ENCODE measurements at places on chromosomes 1 and 21. TPM values are rescaled to one million over a fixed set of nuclear protein-coding genes. Genes with fewer than 3 reads are reported as not detected.

Gene LORICRIN
- total RNA-seq = not detected

Gene CELA2A
- total RNA-seq = not detected

Gene HSF2BP
- total RNA-seq = 2.2 TPM

DNA sequence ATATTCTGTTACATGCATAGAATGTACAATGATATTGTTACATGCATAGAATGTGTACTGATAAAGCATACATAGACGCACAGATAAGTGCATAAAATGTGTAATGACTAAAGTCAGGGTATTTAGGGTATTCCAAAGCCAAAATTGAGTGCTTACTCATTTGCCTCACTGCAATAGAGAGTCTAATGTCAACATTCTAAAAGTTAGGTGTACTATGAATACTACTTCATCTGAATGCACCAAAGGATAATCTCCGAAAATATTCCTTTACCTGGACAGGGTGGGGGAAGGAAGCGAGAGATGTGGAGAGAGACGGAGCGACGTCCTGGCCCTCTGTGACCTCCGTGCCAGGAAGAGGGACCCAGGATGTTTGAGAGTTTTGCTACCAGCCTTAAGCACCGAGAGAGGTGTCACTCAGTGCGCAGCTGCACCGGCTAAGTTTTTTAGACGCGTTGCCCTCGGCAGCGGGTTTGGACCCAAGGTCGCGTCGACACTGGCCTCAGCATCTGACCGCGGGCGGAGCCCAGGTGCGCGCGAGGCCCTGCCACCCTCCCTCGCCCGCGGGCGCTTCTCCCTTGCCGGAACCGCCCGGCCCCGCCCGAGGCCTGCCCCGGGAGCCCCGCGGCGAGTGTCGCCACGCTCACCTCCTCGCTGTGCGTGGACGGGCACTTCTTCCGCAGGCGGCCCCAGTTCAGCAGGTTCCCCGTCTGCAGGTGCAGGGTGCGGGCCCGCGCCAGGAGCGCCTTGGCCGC, 660 bp downstream of the GCLM start:
- H3K27me3 ChIP-seq = no peaks in the 10 kb centered on the region
- DNase-seq = peak; percentile 43
- peaks cover 54% of the 10 kb centered on the region for H3K4me1 ChIP-seq
- H3K27ac ChIP-seq = peak overlapping the region; percentile 83
- H3K4me3 ChIP-seq = peak overlapping the region; percentile 86

GRCh38 chr1:5827516-5827915, 164.7 kb downstream of the NPHP4 start:
- H3K36me3 ChIP-seq = no peaks in the 10 kb centered on the region
- no peak for DNase-seq

DNA sequence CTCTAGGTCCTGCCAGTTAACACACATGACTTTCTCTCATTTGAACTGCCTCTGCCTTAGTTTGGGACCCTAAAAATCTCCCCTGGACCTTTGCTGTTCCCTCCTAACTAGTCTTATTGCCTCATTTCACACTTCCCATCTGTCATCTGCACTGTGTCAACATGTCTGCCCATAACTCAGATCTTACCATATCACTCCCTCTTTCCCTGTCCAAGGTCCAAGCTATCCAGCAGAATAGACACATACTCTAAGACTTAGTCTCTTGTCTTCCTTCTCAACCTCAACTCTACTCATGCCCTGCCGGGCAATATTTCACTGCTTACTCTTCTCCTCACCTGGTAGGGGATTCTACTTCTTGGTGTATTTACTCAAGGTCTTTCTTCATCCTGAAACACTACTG, 79.5 kb upstream of the DAB1 start:
- H3K4me1 ChIP-seq = no peaks in the 10 kb centered on the region
- no peak overlapping the region for H3K27ac ChIP-seq
- H3K4me3 ChIP-seq = no peak overlapping the region
- DNase-seq = no peak

- H3K27me3 ChIP-seq = no peaks in the 10 kb centered on the region
- DNase-seq = no peak
- H3K27ac ChIP-seq = no peak overlapping the region
- H3K36me3 ChIP-seq = no peaks in the 10 kb centered on the region
- no peaks in the 10 kb centered on the region for H3K4me1 ChIP-seq
These were observed 213.7 kb downstream of the LRRC40 start for GRCh38 chr1:69991644-69992043.

- DNase-seq = no peak
- H3K27ac ChIP-seq = no peak overlapping the region
- no peaks in the 10 kb centered on the region for H3K27me3 ChIP-seq
- no peak overlapping the region for H3K4me3 ChIP-seq
- H3K4me1 ChIP-seq = no peaks in the 10 kb centered on the region
- H3K36me3 ChIP-seq = no peaks in the 10 kb centered on the region
These were observed 5.4 kb upstream of the KIRREL1 start for GRCh38 chr1:157988002-157988401.

GRCh38 chr1:170215072-170215885, 69.5 kb downstream of the NTMT2 start:
- no peaks in the 10 kb centered on the region for H3K36me3 ChIP-seq
- no peak for DNase-seq
- H3K27me3 ChIP-seq = no peaks in the 10 kb centered on the region
- H3K4me1 ChIP-seq = no peaks in the 10 kb centered on the region

GRCh38 chr1:244365809-244366208, 85.9 kb downstream of the ADSS2 start:
- no peak overlapping the region for H3K4me3 ChIP-seq
- H3K4me1 ChIP-seq = peaks cover 28% of the 10 kb centered on the region
- no peaks in the 10 kb centered on the region for H3K36me3 ChIP-seq
- peaks cover 2% of the 10 kb centered on the region for H3K27me3 ChIP-seq
- no peak overlapping the region for H3K27ac ChIP-seq

GRCh38 chr1:3219791-3220467, 150.9 kb downstream of the PRDM16 start:
- no peak for DNase-seq
- peaks cover 56% of the 10 kb centered on the region for H3K4me1 ChIP-seq
- peak overlapping the region; percentile 2 for H3K4me3 ChIP-seq

GRCh38 chr1:201565771-201566528, 27.0 kb downstream of the NAV1 start:
- H3K36me3 ChIP-seq = no peaks in the 10 kb centered on the region
- no peak for DNase-seq
- no peak overlapping the region for H3K4me3 ChIP-seq
- no peak overlapping the region for H3K27ac ChIP-seq

GRCh38 chr1:147627435-147628110, 42.8 kb downstream of the ACP6 start:
- no peak overlapping the region for H3K27ac ChIP-seq
- no peaks in the 10 kb centered on the region for H3K27me3 ChIP-seq
- no peak overlapping the region for H3K4me3 ChIP-seq
- H3K36me3 ChIP-seq = peaks cover 5% of the 10 kb centered on the region
- peak; percentile 40 for DNase-seq

- H3K4me1 ChIP-seq = no peaks in the 10 kb centered on the region
- no peak overlapping the region for H3K4me3 ChIP-seq
These were observed 49.4 kb downstream of the HSD3B1 start for GRCh38 chr1:119556423-119556822.

GRCh38 chr1:248886237-248886895, 19.7 kb upstream of the PGBD2 start:
- H3K27me3 ChIP-seq = no peaks in the 10 kb centered on the region
- no peak overlapping the region for H3K4me3 ChIP-seq
- H3K4me1 ChIP-seq = no peaks in the 10 kb centered on the region

All from HepG2 (cell line).